CD4-positive, alpha-beta T cell treated with Interleukin-17A for 4 hours (primary cell): ENCODE measurements at places on chromosomes 11 and 22.
A peak's percentile ranks its signal among the peaks of the same experiment; 100 is the strongest.

DNA sequence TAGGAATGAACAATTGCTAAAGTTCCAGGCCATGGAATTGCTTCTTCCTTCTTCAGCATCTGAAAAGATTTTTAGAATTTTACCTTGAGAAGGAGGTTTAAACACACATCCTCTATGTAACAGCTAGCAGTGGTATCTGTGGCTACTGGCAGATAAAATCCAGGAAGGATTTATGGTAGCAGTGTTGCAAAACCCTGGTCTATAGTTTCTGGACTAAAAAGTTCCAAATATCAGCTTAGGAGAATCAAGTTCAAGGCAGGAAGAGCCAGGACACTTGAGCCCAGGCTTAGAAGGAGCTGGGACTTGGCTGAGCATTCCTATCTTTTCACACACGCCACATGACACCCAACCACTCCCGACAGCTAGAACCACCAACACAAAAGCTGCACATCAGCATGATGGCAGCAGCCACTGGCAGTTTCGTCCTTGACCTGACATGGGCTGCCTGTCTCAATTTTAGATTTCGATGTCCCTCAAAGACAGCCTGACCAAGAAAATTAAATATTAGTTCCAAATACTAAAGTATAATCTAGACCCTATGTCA lies 14.1 kb downstream of the LARGE2 start:
- no peak for DNase-seq

- no peak for DNase-seq
These were observed 166.6 kb downstream of the BRD1 start for GRCh38 chr22:49660794-49661781.

DNA sequence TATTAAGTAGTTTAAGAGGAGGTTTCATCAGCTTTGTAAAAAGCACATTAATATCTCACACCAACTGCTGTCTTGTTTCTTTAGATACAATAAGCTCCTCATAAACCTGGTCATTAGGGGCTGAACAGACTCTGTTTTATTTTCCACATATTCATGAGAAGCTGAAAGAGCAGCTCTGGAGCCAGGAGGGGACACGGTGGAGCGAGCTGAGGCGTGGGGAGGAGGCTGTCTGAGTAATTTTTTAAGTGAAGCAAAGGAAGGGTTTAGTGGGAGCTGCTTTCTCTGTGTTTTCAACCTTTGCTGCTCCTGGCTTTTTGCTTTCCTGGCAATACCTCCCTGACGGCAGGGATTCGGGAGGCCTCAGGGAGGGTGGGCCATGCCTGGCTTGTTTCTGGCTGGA lies 67.0 kb upstream of the EIF3D start:
- DNase-seq = no peak

GRCh38 chr11:14341968-14342367 lies 17.0 kb downstream of the RRAS2 start:
- no peak for DNase-seq

- DNase-seq = no peak
These were observed 2.2 kb upstream of the DDX10 start for GRCh38 chr11:108662700-108663099.

- DNase-seq = no peak
These were observed 19.9 kb downstream of the IGHMBP2 start for GRCh38 chr11:68923614-68924013.

- peak; percentile 32 for DNase-seq
These were observed 38.6 kb downstream of the TRMU start for GRCh38 chr22:46373921-46374662.

DNA sequence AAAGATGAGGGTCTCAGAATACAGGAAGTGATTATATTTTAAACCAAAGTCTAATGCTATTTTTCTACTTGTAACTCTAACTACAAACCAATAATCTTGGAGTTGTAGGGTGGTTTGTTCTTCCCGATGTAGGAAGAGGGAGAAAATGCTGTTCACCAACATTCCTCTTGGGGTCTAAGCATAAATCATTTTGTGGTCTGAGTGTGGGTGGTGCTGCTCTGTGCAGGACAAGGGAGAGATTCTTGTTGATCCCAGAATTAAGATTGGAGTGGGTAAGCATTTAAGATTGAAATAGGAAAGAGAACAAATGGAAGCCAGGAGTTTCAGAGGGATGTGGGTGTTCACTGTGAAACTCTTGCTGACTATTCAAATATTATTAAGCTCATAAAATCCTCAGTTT lies 38.6 kb upstream of the MMP13 start:
- DNase-seq = no peak

GRCh38 chr11:104333977-104334376 lies 170.0 kb upstream of the PDGFD start:
- DNase-seq = no peak

DNA sequence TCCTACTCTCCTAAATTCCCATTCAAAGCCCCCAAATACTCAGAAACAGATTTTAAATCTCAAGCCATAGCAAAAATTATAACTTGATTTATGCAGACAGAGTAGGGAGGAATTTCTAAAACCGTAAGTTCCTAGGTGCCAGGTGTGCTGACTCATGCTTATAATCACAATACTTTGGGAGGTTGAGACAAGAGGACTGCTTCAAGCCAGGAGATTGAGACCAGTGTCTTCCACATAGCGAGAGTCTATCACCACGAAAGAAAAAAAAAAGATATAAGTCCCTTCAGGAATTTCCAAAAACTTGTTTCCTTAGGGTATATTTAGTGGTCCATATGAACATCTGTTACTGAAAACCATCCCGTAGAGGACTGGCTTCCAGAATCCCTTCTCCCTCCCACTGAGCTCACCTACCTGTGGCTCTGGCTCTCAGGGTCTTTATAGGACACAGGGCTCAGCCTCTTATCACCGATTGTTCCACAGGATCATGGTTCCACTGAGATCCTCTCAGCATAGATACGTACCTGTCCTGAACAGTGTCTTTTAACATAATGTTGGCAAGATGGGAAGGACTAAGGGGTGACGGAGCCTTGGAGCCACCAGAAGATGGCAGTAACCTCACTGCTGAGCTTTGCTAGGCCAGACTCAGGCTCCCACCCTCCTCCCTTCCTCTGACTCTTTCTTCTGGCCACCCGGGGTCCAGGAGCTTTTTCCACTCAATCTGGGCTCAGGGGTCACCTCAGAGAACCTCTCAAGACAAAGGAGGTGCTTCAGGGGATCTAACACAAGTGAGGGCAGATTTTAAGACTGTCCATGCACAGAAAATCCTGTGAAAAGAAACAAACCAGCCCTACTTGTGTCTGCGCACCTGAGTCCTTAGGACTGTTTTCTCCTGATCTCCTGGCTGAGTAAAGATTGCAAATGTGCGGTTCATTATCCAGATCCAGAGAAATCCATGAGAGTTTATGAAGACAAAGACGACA lies 117.5 kb upstream of the TOP3B start:
- DNase-seq = no peak

DNA sequence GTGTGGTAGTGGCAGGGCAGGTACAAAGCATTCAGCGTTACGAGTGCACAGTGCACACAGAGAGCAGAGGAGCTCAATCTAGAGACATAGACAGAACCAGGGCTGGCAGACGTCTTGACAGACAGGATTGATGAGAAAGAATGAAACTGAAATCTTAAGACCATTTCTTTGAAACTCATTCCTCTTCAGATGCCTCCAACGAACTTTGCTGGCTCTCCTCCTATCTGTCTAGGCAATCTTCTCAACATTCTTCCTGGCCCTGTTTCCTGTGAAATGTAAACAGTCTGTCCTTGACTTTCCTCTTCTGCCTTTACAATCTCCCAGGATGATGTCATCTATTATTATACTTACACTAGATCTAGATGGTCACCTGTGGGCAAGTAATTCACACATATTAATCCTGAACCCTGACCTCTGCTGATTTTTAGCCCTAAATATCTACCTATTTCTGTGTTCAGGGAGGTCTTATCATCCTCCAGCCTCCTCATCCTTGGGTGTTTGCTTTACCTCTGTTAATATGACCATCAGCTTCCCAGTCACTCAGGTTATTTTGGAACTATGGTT lies 119.5 kb downstream of the ENTHD1 start:
- peak; percentile 43 for DNase-seq

DNA sequence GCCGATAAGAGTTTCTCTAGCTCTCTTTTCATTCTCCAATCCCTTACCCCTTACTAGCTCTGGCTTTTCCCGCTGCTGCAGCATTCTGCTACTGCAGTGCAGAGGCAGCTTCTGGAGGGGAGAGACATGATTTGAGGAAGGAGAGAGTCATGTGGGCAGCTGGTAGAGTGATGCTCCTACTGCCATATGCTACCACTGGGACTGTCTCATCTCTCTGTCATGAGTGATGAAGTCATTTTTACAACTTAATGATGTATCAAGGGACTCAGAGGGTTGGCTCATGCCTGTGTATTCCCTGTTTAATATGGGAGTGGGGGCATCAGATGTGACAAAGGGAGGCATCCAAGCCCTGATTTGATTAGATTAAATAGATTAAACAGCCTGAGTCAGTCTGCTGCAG lies 11.3 kb downstream of the SLC17A6 start:
- no peak for DNase-seq

DNA sequence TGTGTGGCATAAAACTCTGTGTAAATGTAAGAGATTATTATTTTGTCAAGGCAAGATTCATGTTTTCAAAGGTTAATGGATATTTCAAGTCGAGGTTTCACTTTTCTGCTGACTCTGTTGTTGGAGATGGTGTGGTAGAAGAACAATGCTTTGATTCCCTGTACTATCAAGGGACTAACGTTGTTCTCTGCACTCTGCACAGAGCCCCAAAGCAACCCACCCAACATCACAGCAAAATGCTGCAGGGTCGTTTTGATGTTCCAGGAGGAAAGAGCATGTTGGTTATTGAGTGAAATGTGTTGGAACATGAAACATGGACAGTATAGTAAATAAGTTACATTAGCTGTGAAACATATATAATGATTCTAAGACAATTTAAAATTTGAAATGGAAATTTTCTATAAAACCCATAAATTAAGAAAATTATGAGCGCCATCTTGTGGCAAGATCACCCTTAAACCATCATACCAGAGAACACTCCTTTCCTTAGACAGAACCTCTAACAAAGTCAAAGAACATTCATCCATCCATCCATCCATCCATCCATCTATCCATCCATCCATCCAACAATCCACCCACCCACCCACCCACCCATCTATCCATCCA lies 164.4 kb upstream of the ZBED5 start:
- peak; percentile 40 for DNase-seq

DNA sequence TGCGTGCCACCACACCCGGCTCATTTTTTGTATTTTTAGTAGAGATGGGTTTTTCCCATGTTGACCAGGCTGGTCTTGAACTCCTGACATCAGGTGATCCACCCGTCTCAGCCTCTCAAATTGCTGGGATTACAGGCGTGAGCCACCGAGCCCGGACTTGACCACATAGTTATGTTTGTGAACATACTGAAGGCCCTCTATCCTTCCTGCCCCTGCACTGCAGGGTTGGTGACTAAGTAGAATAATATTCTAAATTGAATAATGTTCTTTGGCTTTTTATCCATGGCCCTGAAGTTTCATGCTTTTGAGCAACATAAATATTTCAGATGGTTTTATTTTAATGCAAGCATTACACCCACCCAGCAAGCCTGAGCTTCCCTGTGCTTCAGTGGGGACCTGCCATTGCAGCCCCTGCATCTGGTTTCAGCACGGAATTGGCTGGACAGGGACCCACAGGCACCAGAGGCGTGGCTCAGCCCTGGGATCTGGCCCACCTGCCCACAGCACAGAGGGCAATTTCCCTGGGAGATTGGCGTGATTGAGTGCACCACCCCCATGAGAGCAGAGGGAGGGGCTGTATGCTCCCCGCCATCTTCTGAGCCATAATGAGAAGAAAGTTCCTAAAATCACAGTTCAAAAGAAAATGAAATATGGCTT lies 460.5 kb downstream of the BRD1 start:
- no peak for DNase-seq

DNA sequence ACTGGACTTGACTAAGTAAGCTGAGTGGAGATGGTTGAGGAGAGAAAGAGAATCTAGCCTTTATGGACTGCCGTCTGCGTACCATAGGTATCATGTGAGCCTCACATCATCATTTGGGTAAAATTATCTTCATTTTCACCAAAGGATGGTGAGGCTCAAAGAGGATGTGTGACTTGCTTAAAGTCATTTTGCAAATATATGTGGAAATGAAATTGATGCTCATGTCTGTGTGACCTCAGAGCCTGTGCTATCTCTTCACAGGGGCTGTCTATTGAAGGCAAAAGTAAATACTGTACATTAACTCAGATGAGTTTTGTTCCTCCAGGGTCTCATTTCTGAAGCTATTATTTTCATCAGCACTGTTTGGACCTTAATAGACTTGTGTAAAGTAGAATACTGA lies 83.3 kb upstream of the ALKBH3 start:
- DNase-seq = no peak

DNA sequence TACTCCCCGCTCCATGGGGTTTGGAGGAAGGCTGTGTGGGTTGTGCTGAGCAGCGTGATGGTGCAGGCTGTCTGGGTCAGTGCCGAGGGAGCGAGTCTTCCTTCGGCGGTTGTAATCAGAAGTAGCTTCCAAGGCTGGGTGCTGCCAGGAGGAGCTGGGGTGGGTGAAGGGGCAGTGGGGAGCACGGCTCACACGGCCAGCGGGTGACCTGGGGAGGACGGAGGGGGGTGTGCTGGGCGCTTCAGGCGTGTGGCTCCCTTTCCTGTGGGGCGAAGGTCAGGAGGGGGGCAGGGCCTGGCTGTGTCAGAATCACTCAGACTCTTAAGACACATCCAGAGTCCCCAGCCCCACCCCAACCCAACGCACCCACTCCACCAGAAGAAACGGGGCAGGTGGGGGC lies 60.2 kb downstream of the LRP5 start:
- DNase-seq = no peak

GRCh38 chr11:107563702-107564101 lies 1.8 kb downstream of the ALKBH8 start:
- DNase-seq = peak; percentile 54

DNA sequence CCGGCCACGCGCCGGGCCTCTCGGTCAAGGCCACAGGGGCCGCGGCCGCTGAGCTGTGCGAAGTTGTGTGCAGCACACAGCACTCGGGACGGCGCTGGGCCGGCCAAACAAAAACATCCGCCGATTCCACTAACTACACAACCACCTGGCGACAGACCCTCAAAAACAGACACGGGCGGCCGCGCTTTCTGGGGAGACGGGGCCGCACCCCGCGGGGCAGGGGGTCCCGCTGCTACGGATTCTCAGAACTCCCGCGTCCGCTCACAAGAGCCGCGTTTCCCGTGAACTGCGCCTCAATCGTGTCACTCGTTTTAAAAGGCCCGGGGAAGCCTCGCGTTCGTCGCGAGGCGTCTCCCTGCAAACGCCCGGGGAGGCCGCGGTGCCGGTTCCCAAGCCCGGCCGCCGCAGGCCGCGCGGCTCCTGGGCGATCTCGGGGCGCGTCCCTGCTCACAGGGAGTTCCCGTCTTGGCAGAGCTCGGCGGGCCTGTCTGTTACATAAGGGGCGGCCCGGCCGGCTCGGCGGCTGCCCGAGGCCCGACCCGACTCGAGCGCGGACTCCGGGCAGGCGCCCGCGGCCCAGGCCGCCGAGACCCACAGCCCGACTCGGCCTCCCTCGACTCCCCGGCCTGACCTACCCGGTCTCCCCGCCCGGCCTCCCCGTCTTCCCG lies 936 bp downstream of the BRD1 start:
- DNase-seq = peak; percentile 51
